ENCODE measurements at places on chromosomes 3 and 15. TPM values are rescaled to one million over a fixed set of nuclear protein-coding genes. Genes with fewer than 3 reads are reported as not detected.

The TUSC7 gene
- total RNA-seq: not detected

GRCh38 chr3:143278721-143279120, 159.2 kb downstream of the CHST2 start:
- no peak overlapping the region for H3K27ac ChIP-seq
- H3K36me3 ChIP-seq: no peaks in the 10 kb centered on the region
- H3K4me1 ChIP-seq: no peaks in the 10 kb centered on the region
- DNase-seq: no peak

The LACTB gene
- total RNA-seq: 9.1 TPM

The LRTM1 gene
- total RNA-seq: not detected

The UBAP1L gene
- total RNA-seq: 8.5 TPM
